Psoas muscle (tissue), 8 donors: ENCODE measurements at places on chromosomes 5 and 9. TPM values are rescaled to one million over a fixed set of nuclear protein-coding genes. Genes with fewer than 3 reads are reported as not detected.

DNA sequence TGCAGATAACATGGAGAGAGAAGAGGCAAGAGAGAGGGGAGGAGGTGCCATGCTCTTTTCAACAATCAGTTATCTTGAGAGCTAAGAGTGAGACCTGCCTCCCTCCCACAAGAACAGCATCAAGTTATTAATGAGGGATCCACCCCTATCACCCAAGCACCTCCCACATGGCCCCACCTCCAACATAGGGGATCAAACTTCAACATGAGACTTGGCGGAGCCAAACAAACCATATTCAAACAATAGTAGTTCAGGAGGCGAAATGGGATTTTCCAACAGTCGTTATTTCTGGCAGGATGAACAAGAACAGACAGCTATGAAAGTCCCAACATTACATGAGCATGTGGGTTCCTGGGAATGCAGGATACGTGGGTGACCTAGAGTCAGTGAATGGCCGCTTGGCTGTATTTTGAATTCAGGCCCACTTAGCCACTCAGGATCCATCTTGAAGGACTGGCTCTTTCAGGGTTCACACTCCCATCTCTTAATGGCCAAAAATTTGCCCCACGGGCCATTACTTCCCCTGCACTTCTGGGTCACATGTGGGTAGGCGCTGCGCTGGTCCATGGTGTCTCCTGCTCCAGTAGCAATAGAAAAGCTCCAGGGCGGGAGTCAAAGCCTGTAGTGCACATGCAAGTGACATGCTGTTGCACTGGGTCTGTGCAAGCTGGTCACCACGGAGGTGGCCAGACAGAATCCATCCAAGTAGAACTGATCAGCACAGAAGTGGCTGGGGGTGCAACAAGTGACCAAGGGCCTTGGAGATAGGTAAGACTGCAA lies 7.1 kb upstream of the FAF2 start:
- H3K4me1 ChIP-seq = no peaks in the 10 kb centered on the region
- no peaks in the 10 kb centered on the region for H3K36me3 ChIP-seq
- DNase-seq = no peak
- no peak overlapping the region for H3K4me3 ChIP-seq

DNA sequence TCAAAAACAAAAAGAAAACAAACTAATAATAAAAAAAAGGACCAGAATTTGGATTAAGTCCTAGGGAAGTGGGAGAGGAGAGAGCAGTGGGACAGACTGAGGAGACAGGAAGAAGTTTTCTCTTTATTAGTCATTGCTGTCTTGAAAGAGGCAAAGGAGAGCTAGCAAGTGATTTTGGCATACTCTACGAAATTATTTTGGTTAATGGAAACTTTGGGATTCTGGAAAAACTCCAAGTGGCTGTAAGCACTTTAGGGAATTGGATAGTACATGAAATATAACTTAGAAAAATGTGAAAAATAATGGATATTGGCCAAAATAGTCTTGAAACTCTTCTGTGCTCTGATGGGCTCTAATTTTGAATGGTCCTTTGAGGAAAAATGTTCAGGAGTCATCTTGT lies 1641.8 kb upstream of the WWC1 start:
- H3K36me3 ChIP-seq = no peaks in the 10 kb centered on the region
- no peak for DNase-seq
- no peaks in the 10 kb centered on the region for H3K4me1 ChIP-seq
- no peaks in the 10 kb centered on the region for H3K27me3 ChIP-seq
- no peak overlapping the region for H3K4me3 ChIP-seq

The PCDHA7 gene
- total RNA-seq = not detected

DNA sequence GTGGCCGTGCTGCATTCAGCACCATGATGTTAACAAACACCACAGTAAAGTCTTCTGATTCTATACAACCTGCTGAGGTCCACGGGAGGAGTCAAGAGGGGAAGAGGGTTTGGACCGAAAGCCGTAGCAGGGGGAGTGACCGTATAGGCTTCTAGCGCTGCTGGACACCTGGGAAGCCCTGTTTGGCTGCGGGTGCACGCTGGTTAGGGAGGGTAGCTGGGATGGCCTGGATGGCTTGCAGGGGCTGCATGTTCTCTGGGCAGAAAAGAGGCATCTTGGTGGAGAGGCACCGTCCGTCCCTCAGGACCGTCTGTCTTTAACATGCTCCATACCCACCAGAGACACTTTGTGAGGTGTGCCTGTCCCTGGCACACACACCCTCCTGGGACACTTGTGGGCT lies 251.0 kb upstream of the IRX1 start:
- DNase-seq = peak; percentile 15
- no peak overlapping the region for H3K27ac ChIP-seq
- no peaks in the 10 kb centered on the region for H3K27me3 ChIP-seq
- no peak overlapping the region for H3K4me3 ChIP-seq
